ENCODE measurements at places on chromosomes 5 and 9.

- no peak for DNase-seq
These were observed 374.5 kb upstream of the RORB start for GRCh38 chr9:74122661-74123060.

GRCh38 chr5:65805089-65805488 lies 83.1 kb downstream of the NLN start:
- no peak for DNase-seq

GRCh38 chr5:139402561-139403158 lies 1.2 kb downstream of the SPATA24 start:
- no peak for DNase-seq

DNA sequence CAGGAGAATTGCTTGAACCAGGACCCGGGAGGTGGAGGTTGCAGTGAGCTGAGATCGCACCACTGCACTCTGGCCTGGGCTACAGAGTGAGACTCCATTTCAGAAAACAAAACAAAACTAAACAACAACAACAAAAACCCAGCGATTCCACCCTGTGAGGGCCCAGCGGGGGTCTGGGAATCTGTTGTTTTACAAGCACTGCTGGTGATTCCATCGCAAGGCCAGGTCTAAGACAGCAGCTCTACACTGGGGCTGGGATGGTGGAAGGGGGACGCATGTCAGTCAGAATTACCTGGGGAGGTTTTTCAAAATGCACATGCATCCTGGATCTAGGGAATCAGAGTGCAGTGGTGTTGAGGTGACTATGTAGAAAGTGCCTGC lies 90.9 kb downstream of the ANKRD55 start:
- no peak for DNase-seq

GRCh38 chr5:72308853-72309191 lies 11.2 kb downstream of the MRPS27 start:
- DNase-seq, result no peak

- DNase-seq, result no peak
These were observed 110.2 kb upstream of the MYO10 start for GRCh38 chr5:17046320-17046719.

DNA sequence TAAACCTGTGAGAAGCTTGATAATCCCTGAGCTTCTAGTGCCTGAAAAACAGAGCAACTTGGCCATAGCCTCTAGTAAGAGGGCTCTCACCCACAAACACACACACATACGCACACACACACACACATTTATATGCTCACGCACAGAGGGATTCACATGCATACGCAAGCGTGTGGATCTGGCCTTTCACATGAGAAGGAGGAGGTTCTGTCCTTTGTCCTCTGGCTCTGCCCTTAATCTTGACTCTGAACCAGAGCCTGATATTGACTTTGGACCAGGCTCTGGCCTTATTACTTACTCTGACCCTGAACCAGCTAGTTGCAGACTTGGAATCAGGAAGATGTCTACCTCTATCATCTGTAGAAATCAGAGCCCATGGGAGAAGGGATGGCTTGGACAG lies 10.0 kb upstream of the P4HA2 start:
- DNase-seq, result no peak

DNA sequence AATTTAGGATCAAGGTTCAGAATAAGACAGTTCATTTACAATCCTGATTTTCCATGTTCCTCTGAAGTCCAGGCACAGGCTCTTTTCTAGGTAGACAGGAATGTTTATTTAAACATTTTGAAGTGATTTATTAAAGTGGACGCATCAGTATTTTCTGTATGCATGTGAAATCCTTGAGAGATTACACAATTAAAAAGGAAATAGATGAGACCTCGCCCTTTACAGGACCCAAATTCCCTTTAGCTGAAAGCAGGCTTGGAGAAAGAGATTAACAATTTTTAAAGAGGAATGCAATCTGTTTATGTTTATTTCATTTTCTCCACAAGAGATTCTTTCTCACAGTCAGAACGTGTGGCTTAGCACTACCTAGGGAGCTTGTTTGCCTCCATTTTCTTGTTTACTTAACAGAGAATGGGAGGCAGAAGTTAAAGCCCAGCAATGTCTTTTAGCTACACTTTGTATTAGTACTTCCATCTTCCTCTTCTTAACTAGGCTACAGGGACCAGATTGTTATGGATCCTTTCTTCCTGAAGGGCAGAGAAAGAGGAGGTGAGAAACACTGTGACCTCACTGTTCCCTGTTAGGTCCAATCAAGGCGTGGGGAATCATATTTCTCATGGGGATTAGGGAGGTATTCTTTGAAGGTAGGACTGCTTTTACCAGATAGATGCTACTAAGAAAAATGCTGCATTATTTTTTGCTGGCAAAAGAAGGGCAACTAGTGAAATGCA lies 416.0 kb downstream of the SH3GL2 start:
- DNase-seq, result no peak

GRCh38 chr9:137026828-137027227 lies 1.2 kb downstream of the ABCA2 start:
- DNase-seq, result no peak

- no peak for DNase-seq
These were observed 47.6 kb upstream of the MACIR start for GRCh38 chr5:103210952-103211351.

- no peak for DNase-seq
These were observed 31.5 kb upstream of the FREM1 start for GRCh38 chr9:14941501-14942405.

DNA sequence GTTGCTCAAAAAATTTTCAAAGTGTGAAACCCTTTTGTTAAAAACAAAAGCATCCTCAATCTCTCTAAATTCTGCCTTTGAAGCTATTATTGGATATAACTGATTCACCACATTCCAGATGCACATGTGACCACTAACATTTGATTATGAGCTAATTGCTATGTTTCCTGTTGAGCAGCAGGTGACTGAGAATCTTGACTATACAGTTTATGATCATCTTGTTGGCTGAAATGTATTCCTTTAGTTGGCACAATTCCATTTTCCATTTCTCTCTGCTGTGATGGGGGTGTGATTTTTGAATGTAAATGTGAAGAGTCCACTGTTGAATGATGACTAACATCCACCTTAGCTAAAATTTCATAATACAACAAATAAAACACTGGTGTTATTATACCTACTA lies 10.7 kb downstream of the LYSMD3 start:
- no peak for DNase-seq

DNA sequence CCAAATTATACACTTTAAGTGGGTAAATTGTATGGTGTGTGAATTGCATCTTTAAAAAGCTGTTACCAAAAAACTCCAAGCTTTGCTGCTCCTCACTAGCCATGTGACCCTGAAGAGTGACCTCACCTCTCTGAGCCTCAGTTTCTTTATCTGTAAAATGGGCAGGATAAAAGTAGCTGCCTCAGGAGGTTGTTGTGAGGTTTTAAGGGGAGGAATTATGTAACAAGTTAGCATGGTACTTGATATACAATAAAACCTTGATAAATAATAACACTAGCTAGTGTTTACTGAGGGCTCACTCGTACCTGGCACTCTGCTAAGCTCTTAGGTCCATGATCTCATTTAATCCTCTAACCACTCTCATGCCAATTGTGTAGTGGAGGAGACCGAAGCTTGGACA lies 19.0 kb upstream of the PHF19 start:
- no peak for DNase-seq

- no peak for DNase-seq
These were observed 29.7 kb downstream of the PWWP2A start for GRCh38 chr5:160089531-160089930.

GRCh38 chr9:34560599-34561214 lies 28.8 kb downstream of the CNTFR start:
- no peak for DNase-seq

DNA sequence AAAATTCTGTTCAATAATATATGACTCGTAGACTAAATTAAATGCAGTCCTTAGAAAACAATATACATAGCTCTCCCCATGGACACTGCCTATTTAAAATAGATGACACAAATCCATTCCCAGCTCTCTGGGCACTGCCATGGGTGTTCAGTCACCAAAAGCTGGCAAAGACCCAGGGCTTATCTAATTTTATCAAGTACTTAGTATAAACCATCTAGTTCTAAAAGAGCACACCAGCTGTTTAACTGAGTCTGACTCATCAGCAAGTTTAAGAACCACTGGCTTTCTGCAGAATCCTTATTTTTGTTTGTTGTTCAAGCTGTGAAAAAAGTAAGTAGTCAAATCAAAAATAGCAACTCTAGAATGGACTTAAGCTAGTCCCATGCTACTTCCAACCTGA lies 107.6 kb downstream of the PLPP1 start:
- no peak for DNase-seq

- DNase-seq, result no peak
These were observed 422.3 kb downstream of the PRR16 start for GRCh38 chr5:120886351-120886860.
